ENCODE measurements at places on chromosomes 5 and 9.

- no peak for DNase-seq
Measured at GRCh38 chr9:129958796-129959195, 84.2 kb downstream of the FNBP1 start.

GRCh38 chr5:96054311-96055030 is 92.8 kb upstream of the ELL2 start:
- DNase-seq, result no peak

- peak; percentile 59 for DNase-seq
Measured at GRCh38 chr9:133782157-133783130, 44.3 kb upstream of the SARDH start.

DNA sequence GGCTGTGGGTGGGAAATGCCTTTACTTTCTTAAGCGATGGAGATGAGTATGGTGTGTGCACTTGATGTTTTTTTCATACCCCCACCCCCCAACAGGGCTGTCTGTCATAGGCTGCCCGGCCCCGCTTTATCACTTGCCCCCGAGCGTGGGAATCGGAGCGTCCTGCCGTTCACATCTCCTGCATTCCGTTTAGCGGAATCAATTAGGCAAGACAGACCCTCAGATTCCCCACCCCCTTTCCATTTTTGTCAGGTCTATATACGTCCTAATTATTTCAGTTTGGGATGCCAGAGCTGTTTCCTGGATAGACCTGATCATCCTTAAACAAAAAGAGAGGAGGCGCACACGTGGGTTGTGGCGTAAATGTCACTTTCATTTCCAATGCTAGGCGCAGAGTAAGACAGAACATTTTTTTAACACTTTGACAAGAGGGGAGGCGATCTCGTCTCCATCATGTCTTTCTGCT is 217.2 kb downstream of the MEF2C start:
- no peak for DNase-seq

- no peak for DNase-seq
Measured at GRCh38 chr9:121656941-121657470, 5.6 kb downstream of the DAB2IP start.

GRCh38 chr5:98106116-98107031 is 667.1 kb upstream of the RGMB start:
- DNase-seq, result no peak

DNA sequence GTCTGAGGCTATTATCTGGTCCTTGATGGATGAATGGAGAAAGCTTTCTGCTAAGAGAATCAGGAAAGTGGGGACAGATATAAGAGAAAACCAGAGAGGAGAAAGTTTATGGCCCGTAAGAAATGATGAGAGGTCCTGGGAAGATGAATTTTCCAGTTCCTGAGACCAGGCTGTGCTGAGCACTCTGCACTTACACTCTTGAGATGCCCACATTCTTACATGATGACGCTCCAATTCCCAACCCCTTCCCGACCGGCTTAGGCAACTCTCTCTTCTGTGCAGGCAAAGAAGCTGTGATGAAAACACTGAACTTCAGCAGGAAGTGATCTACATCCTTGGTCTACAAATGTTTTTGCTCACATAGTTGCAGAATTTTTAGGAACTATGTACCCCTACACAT is 417.0 kb downstream of the ARHGEF28 start:
- DNase-seq, result no peak

GRCh38 chr9:69898714-69899209 is 78.1 kb downstream of the CFAP95 start:
- DNase-seq, result no peak

GRCh38 chr5:138983984-138984383 is 108.8 kb upstream of the LRRTM2 start:
- DNase-seq, result no peak

DNA sequence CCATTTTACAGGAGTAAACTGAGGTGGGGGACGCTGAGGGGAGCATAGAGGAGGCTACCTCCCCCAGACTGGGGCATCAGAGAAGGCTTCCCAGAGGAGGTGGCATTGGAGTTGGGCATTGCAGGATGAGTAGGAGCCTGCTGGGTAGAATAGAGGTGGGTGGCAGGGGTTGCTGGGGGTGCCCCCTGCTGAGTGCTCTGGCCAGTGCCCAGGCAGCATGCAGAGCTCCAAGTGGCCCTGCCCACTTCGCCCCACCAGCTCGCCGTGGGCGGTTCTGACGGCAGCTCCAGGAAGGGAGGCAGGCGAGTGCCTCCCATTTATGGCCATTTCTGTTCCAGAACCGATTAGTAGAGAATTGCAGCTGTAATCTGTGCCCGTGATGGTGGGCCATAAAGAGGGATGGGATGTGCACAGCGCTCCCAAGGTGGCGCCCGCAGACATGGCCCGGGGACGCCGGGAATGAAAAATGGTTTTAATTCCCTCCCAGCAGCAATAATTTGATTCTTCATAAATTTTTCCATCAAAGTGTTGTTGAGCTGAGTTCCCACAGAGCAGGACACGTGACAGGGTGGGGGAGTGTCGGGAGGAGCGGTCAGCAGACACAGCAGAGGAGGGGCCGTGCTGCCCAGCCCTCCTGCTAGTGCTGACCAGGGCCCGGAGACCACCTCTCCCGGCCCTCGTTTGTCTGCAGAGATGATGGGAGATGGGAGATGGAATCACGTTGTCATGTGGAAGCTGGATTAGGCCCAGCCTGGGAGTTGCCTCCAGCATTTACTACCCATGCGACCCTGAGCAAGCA is 75.5 kb downstream of the LMX1B start:
- DNase-seq, result no peak

DNA sequence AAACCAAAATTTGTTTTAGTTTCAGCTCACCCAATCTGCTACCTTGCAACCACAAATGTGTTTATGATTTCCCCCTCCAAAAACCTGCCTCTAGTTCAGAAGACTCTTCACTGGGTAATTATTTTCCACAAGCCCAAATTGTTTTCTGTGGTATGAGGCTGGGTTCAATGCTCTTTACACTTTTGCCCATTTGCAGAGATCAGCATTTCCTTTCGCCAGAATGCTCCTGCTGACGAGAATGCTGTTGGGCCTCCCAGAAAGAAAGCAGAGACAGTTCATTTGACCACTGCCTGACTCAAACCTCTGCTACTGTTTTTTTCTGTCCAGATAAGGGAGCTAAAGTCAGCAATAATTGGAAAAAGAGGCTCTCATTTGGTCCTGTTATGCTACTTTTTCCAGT is 427.3 kb downstream of the PDE4D start:
- no peak for DNase-seq

DNA sequence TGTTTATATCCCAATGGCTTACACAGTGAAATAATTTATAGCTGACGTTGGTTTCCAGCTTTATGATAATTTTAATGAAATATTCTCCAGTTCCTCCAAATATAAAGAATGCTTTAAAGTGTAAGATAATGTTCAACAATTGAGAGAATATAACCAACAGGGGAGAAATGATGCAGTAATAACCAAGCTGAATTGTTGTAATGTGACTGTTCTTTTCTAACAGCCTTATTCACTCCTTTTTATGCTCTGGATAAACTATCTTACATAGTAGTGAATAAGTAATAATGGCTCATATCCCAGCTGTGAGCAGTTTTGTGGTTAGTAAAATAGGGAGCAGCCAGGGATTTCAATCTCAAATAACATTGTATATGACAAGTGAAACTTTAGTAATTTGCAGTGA is 2348.7 kb upstream of the ACO1 start:
- no peak for DNase-seq

DNA sequence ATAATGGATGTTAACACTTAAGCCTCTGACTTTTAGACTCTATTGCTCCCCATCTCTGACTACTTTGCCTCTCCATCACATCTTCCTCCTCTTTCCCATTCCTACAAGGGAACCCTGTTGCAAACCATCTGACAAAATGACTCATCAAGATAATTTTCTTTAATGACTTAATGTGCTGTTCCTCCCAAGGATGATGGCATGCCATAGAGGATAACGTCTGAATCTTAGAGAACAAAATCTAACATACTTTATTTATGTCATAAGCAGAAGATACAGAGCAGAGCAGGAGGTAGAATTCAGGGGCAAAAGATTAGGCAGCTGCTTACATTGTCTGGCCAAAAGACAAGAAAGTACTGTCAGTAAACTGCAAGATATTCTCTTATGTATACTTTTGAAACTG is 76.8 kb downstream of the FGF10 start:
- no peak for DNase-seq

DNA sequence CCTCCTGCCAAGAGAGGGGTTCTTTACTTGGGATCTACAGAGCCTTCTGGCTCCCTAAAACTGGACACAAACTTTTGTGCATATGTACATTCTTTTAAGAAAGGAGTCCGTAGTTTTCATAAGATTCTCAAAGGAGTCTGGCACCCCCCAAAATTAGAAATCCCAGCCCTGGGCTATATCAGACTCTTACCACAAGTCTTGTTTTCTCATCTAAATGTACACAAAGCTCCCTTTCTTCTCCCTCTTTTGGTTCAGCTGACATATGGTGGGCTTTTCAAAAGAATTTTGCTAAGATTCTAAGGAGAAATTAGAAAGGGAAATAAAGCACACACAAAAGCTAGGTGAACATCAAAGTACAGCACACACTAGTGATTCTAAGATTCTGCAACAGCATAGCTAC is 114.4 kb downstream of the ENC1 start:
- no peak for DNase-seq

- no peak for DNase-seq
Measured at GRCh38 chr5:40441733-40442132, 238.0 kb upstream of the PTGER4 start.

DNA sequence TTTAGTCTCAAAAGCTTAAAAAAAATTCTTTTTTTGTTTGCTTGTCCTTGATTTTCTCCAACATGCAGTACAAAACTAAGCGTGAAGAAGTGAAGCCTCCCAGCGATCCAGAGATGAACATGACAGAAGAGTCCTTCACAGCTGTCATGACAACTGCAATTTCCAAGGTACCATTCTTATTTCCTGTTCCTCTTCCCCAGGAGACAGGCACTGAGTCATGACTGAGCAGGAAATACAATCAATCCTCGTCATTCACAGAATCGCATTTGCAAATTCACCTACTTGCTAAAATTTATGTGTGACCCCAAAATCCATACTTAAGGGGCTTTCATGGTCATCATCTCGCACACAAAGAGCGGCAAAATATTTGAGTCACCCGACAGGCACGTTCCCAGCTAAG is 77.3 kb downstream of the SLC1A1 start:
- no peak for DNase-seq

DNA sequence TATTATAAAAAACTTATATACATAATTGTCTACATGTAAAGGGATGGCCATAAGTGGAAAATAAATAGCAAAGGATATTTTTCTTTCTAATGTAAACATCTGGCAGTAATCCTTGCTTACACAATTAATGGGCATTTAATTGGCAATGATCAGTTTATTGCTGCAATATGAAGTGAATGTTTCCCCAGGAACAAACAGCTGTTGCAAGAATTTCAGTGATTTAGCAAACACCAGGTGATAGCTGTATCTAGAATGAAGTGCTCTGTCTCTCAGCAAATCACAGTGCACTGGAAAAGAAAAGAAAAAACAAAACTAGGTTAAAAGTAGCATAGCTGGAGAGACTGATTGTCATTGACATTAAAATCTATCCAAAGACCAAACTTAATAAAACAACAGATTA is 594.5 kb upstream of the ARRDC3 start:
- DNase-seq, result no peak

- DNase-seq, result no peak
Measured at GRCh38 chr5:65142016-65142415, 339.7 kb downstream of the ADAMTS6 start.

GRCh38 chr5:112630246-112631009 is 107.3 kb upstream of the APC start:
- no peak for DNase-seq

GRCh38 chr9:69746859-69747560 is 12.8 kb downstream of the PTAR1 start:
- no peak for DNase-seq

DNA sequence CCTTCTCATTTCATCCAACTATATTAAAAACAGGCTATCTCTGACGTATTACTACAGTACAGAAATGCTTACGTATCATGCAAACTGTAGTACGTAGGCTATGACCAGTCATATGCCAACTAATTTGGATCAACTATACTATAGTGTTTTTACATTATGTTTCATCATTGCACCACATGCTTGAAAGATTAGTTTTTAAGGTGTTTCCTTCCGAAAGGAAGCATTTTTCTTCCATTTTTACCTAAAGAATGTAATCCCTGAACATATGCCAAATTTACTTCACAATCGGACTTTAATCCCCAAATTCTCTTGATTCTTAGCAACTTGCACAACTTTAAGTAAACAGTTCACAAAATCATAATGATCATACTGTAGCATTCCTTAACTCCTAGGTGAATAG is 153.9 kb downstream of the BNC2 start:
- no peak for DNase-seq

- DNase-seq, result no peak
Measured at GRCh38 chr5:43376496-43377140, 35.6 kb downstream of the CCL28 start.

- DNase-seq, result no peak
Measured at GRCh38 chr9:30574355-30575151, 1809.9 kb upstream of the ACO1 start.

DNA sequence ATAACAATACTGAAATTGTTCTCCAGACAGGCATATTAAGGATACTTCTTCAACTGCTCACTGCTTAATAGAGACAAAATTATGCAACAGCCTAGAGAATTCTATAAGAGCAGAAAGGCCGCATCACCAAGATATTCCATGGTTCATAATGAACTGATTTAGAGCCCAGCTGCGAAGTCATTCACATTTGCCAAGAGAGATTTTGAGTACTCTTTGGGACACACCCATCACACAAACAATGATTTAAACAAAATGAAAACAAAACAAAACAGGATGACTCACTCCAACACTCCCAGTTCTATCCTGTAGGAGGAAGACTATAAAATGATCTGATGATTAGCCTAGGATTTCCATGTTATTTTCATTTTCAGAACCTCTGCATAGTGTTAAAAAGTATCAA is 145.7 kb upstream of the GNA14 start:
- no peak for DNase-seq

DNA sequence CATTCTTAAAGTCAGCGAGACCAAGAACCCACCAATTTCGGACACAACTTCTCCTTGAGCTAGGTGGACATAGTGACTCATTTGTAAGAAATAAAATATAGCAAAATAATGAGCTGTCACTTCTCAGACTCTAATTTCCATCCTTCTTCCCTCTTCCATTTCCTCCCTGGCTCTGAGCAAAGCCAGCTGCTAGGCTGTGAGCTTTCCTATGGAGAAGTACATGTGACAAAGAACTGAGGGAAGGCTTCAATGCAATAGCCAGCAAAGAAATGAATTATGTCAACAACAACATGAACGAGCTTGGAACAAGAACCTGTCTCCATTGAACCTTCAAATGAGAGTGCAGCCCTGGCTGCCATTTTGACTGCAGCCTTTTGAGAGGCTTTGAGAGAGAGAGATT is 25.9 kb upstream of the SELENOP start:
- DNase-seq, result no peak

DNA sequence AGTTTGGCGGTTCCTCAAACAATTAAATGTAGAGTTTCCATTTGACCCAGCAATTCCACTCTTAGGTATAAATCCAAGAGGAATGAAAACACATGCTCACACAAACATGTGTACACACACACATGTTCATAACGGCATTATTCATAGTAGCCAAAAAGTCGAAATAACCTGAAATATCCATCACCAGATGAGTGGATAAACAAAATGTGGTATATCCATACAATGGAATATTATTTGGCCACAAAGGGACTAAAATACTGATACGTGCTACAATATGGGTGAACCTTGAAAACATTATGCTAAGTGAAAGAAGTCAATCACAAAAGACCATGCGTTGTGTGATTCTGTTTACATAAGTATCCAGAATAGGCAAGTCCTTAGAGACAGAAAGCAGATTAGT is 8.7 kb downstream of the RGS3 start:
- DNase-seq, result no peak

Data from Kasumi-1 (cell line).